ENCODE measurements at places on chromosomes 1 and 21.
A peak's percentile ranks its signal among the peaks of the same experiment; 100 is the strongest.

DNA sequence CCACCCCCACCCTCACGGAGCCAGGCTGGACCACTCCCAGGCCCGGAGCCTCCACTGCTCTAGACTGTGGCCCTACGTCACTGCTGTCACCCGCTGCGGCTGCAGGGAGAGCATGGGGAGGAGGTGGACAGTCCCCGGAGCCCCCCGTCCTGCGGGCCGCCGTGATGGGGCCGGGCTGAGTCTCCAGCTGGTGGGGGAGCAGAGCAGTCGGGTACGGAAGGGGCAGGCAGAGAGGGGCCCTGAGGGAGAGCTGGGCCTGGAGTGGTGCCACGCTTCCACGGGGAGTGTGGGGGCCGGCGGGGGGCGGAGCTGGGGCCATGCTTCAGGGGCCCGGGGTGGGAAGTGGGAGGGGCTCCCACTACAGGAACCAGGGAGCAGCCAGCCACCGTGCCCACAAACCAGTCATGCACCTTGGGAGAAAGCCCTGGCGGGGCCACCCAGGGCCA lies 98.9 kb upstream of the KCNK1 start:
- DNase-seq = no peak

GRCh38 chr1:97078872-97079271 lies 357.3 kb downstream of the PTBP2 start:
- DNase-seq = no peak

- no peak for DNase-seq
These were observed 5.6 kb downstream of the OSBPL9 start for GRCh38 chr1:51622455-51622913.

- no peak for DNase-seq
These were observed 5.5 kb upstream of the CD244 start for GRCh38 chr1:160868141-160868540.

GRCh38 chr1:18001725-18002124 lies 105.9 kb upstream of the IGSF21 start:
- no peak for DNase-seq

GRCh38 chr1:225962440-225962975 lies 21.5 kb upstream of the LEFTY2 start:
- peak; percentile 81 for DNase-seq

DNA sequence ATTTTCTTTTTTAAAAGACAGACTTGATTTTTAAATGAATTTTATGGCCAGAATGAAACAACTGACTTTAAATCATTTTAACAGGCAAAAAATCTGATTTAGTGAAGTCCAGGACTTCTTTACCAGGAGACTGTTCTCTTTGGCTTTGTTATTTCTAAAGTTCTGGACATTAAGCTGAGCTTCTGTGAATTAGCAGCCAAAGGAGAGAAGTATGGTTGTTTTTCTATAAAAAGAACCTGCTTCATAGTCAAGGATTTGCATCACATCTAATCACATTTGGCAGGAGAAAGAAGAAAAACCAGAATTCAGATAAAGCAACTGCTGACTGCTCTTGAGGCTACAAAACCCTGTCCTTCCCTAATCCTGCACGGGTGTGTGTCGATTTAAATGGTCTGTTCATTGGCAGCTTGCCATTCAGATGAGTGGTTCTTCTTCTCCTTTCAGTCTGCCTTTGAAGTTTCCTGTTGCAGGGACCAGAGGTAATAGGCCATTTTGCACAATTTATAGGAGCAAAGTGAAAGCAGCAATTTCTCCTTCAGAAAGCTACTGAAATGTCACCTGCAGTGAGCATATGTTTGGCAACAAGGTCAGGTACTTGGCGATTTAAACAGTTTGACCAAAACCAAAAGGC lies 215.4 kb downstream of the OLFM3 start:
- no peak for DNase-seq

DNA sequence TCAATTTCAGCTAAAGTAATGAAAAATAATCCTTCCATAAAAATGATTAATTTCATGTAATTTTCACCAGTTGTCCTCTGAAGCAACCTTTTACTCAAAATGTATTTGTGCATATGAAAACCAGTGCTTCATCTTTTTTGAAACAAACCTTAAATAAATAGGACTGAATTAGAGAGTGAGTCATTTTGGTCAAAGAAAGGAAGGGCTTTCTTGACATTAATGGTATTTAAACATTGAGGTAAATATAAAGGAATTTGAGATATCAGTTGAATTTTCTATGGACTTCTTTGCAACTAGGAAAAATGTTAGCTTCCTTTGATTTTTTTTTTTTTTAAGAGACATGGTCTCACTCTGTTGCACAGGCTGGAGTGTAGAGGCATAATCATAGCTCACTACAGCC lies 38.7 kb downstream of the SNX7 start:
- DNase-seq = no peak

GRCh38 chr1:41045740-41046139 lies 24.2 kb upstream of the SLFNL1 start:
- DNase-seq = no peak

DNA sequence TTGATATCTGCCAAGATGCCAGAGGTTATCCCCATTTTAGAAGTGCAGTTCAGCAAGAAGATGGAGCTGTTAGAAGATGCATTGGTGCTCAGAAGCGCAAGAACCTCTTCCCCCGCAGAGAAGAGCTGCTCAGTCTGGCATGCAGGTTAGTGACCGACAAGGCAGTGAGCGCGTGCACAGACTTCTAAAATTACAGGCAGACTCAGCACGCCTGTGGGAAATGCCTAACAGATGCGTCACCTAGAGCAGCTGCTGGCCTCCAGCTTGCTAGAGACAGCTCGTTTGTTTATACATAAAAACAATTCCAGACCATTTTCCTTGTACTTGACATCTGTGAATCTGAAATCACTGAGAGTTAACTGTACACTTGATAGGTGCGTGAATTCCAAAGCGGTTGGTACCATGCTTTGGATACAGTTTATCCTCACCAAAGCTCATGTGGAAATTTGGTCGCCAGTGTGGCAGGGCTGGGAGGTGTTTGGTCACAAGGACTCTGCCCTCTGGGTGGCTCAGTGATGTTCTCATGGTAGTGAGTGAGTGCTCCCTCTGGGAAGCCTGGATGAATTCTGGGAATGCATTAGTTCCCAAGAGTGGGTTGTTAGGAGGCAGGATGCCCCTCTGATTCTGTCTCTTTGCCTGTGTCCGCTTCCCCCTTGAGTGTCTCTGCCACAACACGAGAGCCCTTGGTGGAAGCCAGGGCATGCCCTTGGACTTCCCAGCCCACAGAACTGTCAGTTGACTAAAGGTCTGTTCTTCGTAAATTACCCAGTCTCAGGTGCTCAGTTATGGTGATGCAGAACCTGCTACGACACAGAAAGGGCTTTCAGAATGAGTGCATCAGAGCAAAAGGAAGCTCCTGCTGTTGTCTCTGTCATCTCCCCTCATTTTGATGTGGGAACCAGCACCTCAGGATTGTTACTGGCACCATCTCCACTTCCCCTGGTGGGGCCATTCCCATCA lies 24.4 kb downstream of the SNAP47 start:
- no peak for DNase-seq

DNA sequence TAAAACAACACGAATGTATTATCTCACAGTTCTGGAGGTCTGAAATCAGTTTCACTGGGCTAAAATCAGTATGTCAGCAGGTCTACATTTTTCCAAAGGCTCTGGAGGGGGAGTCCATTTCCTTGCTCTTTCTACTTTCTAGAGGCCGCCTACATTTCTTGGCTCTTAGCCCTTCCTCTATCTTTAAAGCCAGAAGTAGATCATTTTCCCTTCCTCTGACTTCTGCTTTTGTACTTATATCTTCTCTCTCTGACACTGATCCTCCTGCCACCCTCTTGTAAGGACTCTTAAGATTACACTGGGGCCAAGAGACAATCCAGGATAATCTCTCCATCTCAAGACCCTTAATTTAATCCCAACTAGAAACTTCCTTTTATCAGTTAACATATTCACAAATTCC lies 41.4 kb downstream of the MSH4 start:
- DNase-seq = no peak

DNA sequence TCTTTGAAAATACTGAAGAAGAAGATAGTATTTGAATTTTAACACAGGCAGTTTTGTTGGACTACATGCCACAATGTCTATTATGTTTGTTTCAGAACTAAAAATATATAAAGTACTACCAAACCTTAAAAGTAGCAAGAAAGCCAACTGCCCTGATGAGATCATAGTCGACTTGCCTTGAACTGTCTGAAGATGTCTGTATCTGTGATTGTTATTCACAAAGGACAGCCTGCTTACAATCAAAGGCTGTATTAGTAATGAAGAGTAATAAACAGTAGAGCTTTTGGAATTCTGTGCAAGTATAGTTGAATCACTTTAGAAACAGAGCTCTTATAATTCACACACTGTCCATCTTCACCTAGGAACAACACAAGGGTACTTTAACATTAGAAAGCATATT lies 228.3 kb downstream of the NCAM2 start:
- DNase-seq = no peak

DNA sequence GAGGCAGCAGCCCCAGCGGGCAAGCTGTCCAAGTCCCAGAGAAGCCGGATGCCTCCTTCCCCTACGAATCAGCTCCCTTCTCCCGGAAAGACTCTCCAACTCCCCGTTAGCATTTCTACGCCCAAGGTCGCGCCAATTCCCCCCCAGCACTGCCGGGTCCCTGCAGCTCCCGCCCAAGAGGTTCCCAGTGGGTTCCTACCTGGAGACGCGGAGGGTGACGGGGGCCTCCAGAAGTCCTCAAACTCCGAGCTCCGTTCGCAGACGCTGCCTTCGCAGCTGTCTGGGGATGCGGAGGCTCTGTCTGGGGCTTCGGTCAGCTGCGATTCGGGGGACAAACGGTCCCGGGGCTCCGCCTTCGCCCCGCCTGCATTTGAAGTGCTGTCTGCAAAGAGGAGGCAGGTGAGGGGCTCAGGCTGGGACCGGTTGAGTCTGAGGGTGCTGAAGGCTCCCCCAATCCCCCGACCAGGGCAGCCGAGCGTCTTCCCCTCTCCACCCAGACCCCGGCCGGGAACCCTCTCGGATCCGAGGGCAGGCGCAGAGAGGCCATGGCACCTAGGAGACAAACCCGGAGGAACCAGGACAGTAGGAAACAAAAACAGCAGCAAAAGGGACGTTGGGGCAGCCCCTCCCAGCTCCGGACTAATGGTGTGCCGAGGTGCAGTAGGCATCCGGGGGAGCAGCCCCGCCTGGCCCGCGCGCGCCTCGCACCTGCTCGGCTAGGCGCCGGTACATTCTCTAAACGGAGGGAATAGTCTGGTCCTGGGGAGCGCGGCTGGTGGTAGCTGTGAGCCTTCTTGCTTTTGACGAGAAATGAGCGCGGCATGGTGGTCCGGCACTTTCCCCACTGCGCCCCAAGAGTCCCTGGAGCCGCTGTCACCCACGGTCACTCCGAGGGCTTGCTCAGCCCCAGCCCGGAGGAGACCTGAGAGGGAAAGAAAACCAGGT lies 3.8 kb downstream of the GFI1 start:
- DNase-seq = peak; percentile 61

- DNase-seq = no peak
These were observed 200.4 kb upstream of the TMPRSS15 start for GRCh38 chr21:18603980-18604379.

GRCh38 chr1:2188336-2188735 lies 6.2 kb downstream of the FAAP20 start:
- DNase-seq = no peak

DNA sequence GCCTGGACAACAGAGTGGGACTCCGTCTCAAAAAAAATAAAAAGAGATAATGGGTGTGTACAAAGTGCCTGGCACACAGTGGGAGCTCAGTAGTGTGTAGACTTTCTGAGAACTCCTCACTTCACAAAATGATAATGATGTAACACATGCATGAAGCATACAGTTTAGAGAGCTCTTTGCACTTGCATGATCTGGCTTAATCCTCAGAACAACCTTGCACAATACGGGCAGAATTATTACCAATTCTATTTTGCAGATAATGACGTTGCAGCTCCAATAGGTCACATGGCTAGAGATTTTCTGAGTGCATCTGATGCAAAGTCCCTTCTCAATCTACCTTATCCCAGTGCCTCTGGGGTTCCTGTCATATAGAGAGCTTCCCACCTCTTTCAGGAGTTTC lies 71.4 kb downstream of the CD247 start:
- no peak for DNase-seq

DNA sequence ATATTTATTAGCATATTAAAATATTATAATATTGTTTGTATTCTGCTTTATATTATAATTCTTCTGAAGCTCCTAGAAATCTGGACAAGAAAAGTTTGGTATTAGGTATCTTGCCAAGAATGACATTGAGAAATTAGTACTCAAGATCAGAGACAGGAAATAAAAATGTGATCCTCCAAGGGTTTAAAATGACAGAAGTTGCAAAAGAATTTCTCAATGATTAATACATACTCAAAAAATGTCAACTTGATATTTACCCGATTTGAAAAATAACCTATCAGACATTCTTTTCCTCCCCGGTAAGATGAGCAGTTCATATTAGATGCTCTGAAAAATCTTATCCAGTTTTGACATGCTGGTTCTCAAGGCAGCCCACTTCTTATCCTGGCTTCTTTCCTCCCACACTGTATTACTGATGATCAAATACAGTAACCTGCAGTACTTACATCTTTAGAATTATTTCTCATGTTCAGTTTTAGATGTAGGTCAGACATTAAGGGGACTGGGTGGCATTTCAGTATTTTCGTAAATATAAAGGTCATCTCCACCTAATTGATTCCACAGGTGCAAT lies 55.3 kb downstream of the CACHD1 start:
- DNase-seq = no peak

- no peak for DNase-seq
These were observed 51.7 kb downstream of the RASSF5 start for GRCh38 chr1:206558794-206559671.

DNA sequence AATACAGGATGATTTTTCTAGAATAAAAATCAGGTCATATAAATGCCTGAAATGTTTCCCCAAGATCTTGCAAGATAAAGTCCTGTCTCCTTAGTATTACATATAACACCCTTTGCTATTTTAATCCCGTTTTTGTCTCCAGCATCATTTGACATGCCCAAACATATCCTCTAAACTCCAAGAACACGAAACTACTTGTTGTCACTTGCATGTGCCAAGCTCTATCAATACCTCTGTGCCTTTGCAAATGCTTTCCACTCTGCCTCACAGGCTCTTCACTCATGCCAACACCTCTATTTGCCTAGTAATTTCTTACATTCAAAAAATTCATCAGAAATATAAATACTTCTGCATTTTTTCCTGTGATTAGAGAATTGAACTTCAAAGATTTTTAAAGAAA lies 37.9 kb downstream of the LRRIQ3 start:
- no peak for DNase-seq

- no peak for DNase-seq
These were observed 19.5 kb downstream of the SLC30A1 start for GRCh38 chr1:211559222-211560010.

- peak; percentile 43 for DNase-seq
These were observed 26.7 kb downstream of the ATG4C start for GRCh38 chr1:62810420-62811274.

DNA sequence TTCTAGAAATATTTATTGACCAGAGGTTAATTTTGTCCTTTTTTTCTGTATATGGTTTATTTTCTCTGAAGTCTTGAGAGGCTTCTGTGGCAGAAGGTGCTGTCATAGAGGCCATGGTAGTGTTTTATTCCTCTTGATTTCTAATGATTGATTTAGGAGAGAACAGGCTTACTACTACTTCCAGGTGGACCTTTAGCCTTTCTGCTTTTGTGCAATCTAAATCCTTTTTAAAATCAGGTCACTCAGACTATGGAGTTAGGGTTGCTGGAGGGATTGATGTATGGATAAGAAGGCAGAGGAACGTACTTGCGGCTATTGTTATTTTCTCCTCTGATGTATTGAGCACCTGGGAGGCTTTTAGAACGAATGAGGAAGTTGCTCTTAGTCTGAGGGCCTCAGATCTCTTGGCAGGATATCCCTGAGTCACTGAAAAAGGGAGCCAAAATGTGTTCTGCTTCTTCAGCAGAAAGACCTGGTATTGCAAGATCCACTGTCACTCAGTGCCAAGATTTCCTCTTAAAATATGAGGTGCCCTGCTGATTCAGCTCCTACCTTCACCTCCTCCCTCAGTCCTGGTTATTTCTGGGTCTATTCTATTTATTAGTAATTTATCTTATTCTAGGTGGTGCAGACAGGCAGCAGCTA lies 277.4 kb downstream of the ZNF648 start:
- no peak for DNase-seq

All from GM20000 (cell line).